ENCODE measurements at places on chromosomes 1 and 21. TPM values are rescaled to one million over a fixed set of nuclear protein-coding genes. Genes with fewer than 3 reads are reported as not detected.

TDRD5 gene
- not detected for total RNA-seq

PDC gene
- total RNA-seq = not detected

PCP4L1 gene
- total RNA-seq = not detected

FOXD3 gene
- total RNA-seq = not detected

NFASC gene
- under 0.01 TPM for total RNA-seq

NCAM2 gene
- 0.57 TPM for total RNA-seq

CRYBG2 gene
- total RNA-seq = not detected

HSD3B2 gene
- total RNA-seq = not detected

AKR1A1 gene
- total RNA-seq = 135 TPM

TTC22 gene
- total RNA-seq = not detected

COL16A1 gene
- 0.86 TPM for total RNA-seq

SPATA46 gene
- total RNA-seq = not detected

WDR64 gene
- not detected for total RNA-seq

All from vein endothelial cell (primary cell).